Activated CD8-positive, alpha-beta memory T cell treated with anti-CD3 and anti-CD28 coated beads for 48 hours (primary cell): ENCODE measurements at places on chromosomes 3 and 15.

DNA sequence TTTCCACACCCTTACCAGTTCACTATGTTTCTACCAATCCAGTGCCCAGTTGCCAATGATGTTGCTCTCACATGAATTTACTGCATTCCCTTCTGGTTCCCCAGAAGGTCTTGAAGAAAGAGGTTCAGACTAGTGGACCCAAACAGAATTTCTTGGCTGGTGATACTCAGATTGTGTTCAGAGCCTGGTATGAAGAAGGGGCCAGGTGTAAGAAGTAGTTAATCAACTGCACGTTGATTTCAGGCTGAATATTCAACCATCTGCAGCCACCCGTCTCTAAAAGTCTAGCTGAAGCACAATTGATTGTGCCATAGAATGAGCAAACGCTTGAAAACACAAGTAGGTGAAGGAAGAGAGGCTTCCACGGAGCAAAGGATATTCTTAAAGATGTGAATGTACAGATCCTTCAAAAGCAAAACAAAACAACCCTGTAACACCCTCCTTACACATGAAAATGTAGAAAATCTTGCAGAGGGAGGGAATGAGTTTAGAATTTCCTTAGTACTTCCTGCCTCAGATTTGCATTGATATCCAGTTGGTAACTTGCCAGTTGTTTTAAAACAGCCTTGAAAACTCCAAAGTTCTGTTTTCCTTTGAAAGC is 4.7 kb downstream of the RBMS3 start:
- no peak for DNase-seq

DNA sequence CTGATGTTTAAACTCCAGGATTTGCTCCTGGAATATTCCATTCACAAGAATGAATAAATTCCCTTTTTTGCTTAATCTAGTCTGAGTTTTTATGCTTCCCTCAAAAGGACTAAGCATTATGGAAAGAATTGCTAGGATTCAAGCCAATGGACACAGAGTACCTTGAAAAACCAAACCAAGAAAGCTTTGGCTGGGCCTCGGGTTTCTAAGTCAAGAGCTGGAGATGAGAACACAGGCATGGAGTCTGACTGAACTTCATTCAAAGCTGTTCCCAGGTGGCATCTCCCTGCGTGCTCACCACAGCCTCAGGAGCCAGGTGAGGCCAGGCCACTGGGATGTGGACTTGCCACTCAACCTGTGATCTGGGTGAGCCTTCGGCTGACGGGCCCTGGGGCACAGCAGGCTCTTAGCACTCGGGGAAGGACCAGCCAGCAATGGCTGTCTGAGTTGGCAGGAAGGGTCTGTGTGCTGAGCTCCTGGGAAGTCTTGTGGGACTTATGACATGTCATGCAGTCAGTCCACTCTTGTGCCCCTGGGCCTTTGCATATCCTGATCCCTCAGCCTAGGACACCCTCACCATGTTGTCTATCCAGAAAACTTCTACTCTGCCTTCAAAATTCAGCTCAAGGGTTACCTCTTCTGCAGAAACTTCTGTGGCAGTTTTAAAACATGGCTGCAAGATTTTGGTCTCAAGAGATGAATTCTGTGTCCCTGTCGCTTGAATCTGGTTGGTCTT is 21.8 kb downstream of the CRABP1 start:
- no peak for DNase-seq

- peak; percentile 43 for DNase-seq
These were observed 1.1 kb downstream of the VGLL4 start for GRCh38 chr3:11642431-11643191.

DNA sequence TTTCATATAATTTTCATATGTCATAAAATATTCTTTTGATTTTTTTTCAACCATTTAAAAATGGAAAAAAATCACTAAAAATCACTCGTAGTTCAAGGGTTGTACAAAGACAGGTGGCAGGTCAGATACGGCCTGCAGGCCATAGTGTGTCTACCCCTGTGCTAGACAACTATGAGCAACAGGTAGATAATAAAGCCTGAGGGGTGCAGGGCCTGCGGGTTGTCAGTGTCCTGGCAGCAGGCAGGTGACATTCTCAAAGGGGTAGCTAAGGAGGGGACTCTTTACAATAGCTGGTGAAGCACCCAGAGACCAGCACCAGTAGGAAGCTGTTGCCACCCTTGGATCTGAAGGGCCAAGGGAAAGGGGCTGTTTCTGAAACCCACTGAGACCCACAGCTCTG is 34.4 kb downstream of the MINAR1 start:
- DNase-seq = no peak

GRCh38 chr3:184498986-184499606 is 62.5 kb upstream of the EPHB3 start:
- DNase-seq = no peak

- DNase-seq = no peak
These were observed 6.3 kb downstream of the MAN2C1 start for GRCh38 chr15:75361989-75362641.

DNA sequence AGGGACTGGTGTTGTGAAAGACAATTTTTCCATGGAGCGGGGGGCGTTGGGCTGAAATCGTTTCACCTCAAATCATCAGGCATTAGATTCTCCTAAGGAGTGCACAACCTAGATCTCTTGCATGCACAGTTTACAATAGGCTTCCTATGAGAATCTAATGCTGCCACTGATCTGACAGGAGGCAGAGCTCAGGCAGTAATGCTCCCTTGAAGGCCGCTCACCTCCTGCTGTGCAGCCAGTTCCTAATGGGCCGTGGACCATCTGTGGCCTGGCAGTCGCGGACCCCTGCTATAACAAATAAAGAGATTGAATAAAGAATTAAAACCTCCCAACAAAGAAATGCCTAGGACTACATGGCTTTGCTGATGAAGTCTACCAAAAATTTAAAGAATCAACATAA is 25.3 kb upstream of the ANKRD28 start:
- no peak for DNase-seq

- no peak for DNase-seq
These were observed 25.8 kb downstream of the KAT2B start for GRCh38 chr3:20066079-20066478.

- no peak for DNase-seq
These were observed 428.5 kb upstream of the PROK2 start for GRCh38 chr3:72213296-72214065.

GRCh38 chr15:84653584-84653909 is 536 bp downstream of the WDR73 start:
- DNase-seq = no peak
